AG04449 (cell line): ENCODE measurements at places on chromosomes 6 and 20.
A peak's percentile ranks its signal among the peaks of the same experiment; 100 is the strongest.

GRCh38 chr20:13800728-13801134 lies 15.9 kb downstream of the NDUFAF5 start:
- DNase-seq: peak; percentile 31

DNA sequence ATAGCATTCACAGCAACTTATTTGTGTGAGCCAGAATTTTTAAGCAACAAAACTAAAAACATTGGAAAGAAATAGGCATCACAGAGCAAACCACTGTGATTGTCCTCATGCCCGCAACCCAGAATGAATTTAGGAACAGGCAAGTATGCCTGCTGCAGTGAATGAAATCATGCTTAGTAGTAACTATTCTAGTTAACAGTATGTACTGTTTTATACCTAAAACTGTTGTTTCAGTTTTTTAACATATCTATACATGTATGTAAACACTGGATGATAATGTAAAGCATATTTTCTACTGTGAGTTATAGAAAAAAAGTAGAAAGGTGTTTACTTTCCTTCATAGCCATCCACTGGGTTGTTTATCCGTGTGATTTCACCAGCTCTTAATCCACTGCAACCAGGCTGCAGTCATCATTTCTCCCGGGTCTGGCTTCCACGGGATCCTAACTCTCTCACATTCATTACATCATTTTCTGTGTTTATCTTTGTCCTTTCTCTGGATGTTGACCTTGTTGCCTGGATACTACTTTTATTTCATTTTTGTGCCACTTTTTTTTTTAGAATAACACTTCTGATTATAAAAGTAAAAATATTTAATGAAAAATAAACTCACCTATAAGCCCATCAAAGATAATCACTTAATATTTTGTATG lies 3.6 kb upstream of the ARFGEF3 start:
- no peak for DNase-seq

DNA sequence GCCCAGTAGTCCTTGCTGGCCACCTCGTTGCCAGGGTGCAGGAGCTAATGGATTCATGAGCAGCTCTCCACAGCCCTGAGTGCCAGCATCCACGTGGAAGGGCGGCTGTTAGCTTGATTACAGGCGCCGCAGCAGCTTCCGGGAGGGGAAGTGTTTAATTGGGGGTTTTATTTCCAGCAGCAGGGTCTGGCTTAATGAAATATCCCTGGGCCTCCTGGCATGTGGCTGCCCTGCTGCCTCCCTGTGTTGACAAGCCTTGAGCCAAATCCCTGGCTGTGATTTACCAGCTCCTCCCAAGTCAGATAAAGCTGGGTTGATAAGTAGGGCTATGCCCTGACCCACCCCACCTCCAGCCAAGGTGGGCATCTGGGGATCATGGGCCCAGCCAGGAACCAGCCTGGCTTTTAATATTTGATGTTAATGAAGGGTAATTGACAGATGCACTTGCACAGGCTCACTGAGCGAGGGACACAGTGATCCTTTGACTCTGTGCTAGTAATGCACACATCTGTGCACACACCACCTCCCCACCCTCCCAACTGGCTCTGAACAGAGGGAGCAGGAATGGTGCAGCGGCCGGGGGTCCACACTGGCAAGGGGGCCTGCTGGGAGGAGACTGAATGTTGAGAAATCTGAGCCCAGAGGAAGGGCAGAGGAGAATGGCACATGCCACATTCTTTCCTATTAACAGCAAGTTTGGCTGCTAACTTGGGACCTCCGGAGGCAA lies 13.6 kb downstream of the GLP1R start:
- DNase-seq: no peak

- DNase-seq: no peak
Observed at GRCh38 chr20:34797012-34797995, 28.1 kb downstream of the NCOA6 start.

- DNase-seq: no peak
Observed at GRCh38 chr6:47310131-47310480, 401 bp upstream of the TNFRSF21 start.

GRCh38 chr6:165990216-165990615 lies 177.4 kb downstream of the TBXT start:
- DNase-seq: no peak

GRCh38 chr20:58384821-58385220 lies 4.2 kb upstream of the VAPB start:
- no peak for DNase-seq

- DNase-seq: no peak
Observed at GRCh38 chr6:21594416-21595281, 1.1 kb downstream of the SOX4 start.

GRCh38 chr6:51704932-51705540 lies 382.4 kb downstream of the PKHD1 start:
- DNase-seq: no peak

- DNase-seq: peak; percentile 52
Observed at GRCh38 chr20:10469599-10469998, 34.5 kb downstream of the SLX4IP start.

GRCh38 chr6:161908872-161909271 lies 635.0 kb upstream of the AGPAT4 start:
- DNase-seq: no peak

DNA sequence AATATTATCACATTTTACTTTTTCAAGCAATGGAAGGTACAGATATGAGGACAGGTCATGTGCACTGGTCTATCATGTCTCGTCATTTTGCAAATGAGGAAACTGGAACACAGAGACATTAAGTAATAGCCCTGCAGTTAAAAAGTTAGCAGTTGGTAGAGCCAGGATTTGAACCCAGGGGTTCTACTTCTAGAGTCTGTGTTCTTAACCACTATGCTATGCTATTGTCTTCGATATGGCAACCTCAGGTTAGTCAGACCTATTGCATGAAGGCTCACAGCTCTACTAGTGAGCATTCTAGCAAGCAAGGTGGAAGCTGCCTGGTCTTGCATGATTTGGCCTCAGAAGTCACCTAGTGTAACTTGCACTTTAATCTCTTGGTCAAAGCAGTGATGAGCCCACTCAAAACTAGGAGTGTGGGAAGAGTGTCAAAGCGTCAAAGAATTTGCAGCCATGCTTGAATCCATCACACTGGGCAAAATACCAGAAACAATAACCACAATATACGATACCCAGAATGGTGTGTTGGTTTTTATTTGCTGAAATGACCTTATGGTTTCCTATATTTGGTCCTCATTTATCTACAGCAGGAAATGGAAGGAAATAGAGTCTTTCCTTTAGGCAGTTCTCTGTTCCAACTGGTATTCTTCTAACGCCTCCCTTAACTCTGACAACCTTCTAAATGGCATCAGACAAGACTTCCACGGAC lies 20.4 kb upstream of the BMP2 start:
- no peak for DNase-seq

- no peak for DNase-seq
Observed at GRCh38 chr6:153662982-153663381, 376.1 kb upstream of the OPRM1 start.

- no peak for DNase-seq
Observed at GRCh38 chr6:10369896-10370295, 45.0 kb downstream of the TFAP2A start.

- DNase-seq: no peak
Observed at GRCh38 chr20:46901638-46902037, 7.0 kb downstream of the EYA2 start.

DNA sequence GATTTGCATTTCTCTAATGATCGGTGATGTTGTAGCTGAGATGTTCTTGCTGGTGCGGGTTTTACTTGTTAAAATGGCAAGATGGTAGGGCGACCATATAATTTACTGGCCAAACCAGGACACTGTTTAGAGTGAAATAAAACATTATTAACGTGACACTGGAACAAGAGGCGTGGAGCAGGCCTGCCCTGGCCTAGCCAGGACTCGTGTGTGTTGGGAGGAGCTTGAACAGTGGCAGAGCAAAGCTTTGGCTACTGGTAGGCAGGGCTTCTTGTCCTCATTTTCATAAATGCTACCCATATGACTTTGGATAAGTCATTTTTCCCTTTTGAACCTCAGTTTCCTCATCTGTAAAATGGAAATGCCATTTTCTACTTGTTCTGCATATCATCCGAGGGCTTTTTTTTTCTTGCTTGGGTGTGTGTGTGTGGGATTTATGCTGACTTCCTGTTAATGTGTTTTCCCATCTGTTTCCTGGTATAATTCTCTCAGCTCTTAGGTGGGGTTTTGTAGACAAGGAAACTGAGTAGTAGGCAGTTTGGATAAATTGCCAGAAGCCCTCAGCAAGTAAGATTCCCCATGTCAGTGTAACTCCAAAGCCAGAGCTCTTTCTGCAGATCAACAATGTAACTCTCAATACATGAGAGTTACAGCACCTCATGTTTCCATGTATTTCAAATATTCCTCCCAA lies 81.7 kb downstream of the TOX2 start:
- no peak for DNase-seq

DNA sequence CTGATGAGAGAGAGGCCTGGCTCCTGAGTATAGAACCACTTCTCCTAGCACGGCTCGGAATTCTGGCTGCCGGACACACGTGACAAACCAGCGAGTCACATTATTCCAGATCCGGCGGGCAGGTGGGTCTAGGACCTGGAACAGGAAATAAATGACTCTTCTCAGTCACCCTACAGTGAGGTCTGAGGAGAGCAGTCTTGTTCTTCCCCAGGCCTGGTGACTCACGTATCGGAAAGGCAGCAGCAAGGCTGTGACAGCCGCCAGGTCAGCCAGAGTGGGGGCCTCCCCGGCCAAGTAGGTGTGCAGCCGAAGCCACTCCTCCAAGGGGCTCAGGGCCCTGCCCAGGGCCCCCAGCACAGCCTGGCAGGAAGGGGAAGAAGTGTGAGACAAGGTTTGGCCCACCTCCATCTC lies 2.8 kb downstream of the VARS1 start:
- no peak for DNase-seq

DNA sequence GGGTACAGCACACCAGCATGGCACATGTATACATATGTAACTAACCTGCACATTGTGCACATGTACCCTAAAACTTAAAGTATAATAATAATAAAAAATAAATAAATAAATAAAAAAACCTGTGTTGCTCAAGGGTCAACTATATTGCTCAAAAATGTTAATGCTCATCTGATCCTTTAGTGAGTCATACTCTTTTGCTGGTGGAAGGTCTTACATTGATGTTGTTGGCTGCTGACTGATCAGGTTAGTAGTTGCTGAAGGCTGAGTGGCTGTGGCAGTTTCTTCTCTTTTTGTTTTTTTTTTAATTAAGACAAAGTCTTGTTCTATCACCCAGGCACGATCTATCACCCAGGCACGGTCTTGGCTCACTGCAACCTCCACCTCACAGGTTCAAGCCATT lies 29.6 kb upstream of the SMIM26 start:
- DNase-seq: no peak

- no peak for DNase-seq
Observed at GRCh38 chr20:13120471-13120870, 100.6 kb upstream of the ISM1 start.

GRCh38 chr6:56760842-56761241 lies 118.2 kb upstream of the DST start:
- no peak for DNase-seq

DNA sequence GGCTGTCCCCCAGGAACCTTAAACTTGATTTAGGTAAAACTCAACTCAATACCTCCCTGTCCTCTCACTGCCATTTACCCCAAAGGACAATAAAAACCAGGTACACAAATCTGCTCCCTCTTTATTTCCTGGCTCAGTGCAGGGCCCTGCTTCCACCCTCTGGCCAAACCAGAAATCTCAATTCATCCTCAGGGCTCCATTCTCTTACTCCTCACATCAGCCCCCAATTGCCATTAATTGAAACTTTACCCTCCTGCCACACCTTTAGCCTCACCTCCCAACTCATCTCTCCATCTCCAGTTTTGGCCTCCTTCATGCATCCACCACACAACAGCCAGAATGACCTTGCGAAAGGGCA lies 10.5 kb downstream of the ZBTB2 start:
- no peak for DNase-seq

- no peak for DNase-seq
Observed at GRCh38 chr6:165760126-165760802, 97.2 kb upstream of the PDE10A start.

DNA sequence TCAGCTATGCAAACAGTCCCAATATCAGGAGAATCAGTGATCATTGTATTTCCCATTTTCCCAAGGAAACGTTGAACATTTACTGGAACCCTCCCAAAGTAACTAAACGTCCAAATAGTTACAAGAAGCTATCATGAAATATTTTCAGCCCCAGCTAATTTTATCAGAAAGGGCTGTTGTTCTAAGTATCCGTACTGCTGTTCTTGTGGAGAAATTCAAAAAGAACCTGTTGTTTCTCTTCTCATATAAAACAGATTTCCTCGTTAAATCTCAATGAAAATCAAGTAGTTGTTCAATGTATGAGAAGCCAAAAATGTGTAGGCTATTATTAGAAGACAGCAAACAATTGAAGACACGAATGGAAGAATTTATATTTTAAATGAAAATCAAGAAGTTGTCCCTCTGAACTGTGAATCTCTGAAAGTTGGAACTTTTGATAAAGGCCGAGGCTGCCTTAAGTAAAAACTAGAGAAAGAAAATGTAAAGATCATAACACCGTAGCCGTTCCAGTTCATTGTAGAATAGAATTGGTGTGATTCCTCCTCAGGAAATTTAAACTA lies 107.7 kb downstream of the HFE start:
- DNase-seq: no peak

GRCh38 chr6:106070636-106071035 lies 15.5 kb upstream of the PRDM1 start:
- no peak for DNase-seq

- DNase-seq: no peak
Observed at GRCh38 chr6:129289442-129289841, 406.5 kb downstream of the LAMA2 start.

DNA sequence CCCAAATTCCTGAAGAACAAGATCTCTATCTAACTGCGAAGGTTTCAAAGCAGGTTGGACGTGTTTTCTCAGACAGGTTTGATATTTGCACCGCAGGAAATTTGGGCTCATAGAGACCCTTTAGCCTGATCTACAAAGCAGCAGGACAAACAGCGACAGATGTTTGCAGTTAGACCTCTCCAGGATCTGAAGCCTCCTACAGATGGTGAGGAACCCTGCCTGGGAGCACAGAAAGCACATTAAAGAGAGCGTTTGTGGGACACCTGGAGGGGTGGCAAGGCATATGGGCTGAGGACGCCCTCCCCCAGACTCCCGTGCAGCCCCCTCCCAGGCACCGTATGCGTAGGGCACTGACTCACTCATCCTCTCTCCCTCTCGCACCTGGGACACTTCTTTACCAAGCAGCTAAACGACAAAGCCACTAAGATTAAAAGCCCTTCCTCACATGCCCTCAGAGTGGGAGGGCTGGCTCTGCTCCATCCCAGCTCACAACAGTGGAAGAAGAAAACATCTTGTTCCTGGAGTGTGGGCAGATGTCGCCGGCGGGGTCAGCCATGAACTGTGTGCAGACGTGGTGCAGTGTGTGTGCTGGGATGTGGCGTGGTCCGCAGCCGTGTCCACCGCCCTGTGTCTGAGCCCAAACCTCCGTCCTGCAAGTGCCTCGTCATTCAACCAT lies 249.7 kb upstream of the AFDN start:
- no peak for DNase-seq

GRCh38 chr6:142635130-142635529 lies 309.8 kb downstream of the HIVEP2 start:
- DNase-seq: no peak

DNA sequence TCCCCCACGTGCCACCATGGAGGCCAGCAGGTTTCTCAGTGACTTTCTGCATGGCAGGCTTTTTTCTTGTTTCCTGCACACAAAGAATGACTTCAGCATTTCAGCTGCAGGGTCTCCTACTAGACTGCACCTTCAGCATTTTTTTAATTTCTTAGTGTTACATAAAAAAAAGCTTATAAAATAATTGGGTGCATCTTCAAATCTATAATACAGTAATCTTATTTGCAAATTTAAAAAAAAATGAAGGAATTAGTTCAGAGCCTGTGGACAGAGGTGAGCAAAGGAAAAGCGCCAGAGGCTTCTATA lies 57.6 kb downstream of the FAM50B start:
- no peak for DNase-seq
